Dorsolateral prefrontal cortex (tissue), 122 donors: ENCODE measurements at places on chromosomes 3 and 15.

- DNase-seq, result peak; percentile 78
These were observed 238.8 kb downstream of the OPA1 start for GRCh38 chr3:193831495-193832455.

- no peak for DNase-seq
These were observed 20.7 kb downstream of the TIMP4 start for GRCh38 chr3:12138044-12138443.

- DNase-seq, result no peak
These were observed 21.3 kb downstream of the PLA2G4E start for GRCh38 chr15:41999290-42000285.

DNA sequence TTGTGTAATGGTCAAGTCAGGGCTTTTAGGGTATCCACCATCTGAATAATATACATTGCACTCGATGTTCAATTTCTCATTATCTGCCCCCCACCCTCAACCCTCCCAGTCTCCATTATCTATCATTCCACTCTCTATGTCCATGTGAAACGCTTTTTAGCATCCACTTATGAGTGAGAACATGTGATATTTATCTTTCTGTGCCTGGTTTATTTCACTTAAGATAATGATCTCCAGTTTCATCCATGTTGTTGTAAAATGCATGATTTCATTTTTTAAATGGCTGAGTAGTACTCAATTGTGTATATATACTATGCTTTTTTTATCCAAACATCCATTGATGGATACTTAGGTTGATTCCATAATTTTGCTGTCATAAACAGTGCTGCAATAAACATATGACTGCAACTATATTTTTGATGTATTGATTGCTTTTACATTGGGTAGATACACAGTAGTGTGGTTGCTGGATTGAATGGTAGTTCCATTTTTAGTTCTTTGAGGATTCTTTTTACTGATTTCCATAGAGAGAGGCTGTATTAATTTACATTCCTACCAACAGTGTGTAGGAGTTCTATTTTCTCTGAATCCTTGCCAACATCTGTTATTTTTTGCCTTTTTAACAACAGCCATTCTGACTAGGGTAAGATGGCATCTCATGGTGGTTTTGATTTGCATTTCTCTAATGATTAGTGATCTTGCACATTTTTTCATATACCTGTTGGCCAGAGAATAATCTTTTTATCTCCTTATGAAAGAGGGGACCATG is 332.9 kb upstream of the TGFBR2 start:
- DNase-seq, result no peak

DNA sequence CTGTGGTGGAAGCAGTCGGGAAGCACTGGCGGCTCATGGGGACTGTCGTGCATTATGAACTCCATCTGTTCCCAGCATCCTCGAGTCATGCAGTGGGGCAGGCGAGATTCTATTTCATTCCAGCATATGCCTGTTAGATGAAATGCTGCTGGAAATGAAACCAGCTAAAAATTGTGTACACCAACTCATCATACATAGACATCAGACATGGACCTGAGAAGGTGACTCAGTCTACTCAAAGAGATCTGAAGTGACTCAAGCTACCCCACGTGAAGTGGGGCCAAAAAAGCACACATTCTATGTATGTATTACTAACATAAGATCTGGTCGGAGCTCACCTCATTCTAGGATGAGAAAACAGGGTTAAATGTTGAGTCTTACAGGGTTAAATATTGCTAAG is 47.5 kb upstream of the FAM98B start:
- DNase-seq, result no peak

GRCh38 chr3:32901005-32901932 is 50.2 kb upstream of the CCR4 start:
- DNase-seq, result no peak

- no peak for DNase-seq
These were observed 11.8 kb downstream of the GOLIM4 start for GRCh38 chr3:168083906-168084305.

- DNase-seq, result peak; percentile 54
These were observed 79.1 kb upstream of the MEF2A start for GRCh38 chr15:99486371-99487336.

DNA sequence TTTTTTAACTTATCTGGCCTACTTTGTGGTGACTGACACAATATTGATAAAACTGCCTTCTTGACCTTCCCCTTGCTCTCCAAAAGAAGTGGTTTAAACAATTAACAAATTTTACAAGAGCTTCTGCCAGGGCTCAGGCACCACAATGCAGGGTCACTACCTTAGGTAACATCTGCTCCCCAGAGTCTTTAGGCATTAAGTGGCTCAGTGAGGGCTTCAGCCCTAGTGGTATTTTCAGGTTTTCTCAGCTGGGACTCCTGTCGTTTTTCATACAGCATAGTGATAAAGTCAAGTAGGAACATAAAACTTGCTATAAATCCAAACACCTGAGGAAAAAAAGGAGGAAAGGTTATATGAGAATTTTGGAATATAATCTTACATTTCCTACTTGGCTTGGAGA is 18.9 kb downstream of the CMTM6 start:
- DNase-seq, result no peak

- DNase-seq, result no peak
These were observed 5.3 kb downstream of the MYO5C start for GRCh38 chr15:52290329-52290728.

DNA sequence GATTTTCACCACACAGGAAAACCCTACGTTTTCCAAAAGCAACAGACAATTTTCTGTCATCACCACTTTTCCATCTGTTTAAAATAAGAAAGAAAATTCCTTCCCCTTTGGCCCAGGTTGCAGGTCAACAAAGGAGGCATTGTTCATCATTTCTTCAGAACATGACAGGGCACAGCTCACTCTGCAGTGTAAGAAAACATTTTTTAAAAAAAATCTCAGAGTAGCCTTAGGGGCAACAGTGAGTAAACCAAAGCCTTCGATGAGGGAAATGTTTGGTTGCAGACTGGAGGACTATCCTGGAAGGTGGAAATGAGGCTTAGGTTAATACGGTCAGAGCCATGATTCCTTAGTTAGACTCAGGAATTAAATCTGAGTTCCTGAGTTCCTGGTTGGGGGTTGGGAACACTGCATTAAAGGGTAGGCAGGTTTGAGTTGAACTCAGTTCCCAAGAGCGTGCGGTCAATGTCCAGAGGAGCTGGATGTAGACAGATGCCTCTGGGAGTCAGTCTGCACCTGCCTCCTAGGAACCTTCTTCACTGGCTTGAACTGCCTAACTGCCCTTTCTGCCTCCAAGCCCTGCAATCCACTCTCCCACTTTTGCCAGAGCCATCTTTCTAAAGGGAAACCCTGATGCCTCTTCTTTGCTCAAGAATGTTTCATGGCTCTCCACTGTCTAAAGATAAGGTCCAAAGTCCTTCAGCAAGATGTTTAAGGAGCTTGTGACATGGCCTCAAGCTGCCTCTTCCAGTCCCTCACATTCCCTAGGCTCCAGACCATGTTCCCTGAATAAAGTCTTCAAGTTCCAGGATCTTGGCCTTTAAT is 3.3 kb upstream of the HES1 start:
- no peak for DNase-seq

DNA sequence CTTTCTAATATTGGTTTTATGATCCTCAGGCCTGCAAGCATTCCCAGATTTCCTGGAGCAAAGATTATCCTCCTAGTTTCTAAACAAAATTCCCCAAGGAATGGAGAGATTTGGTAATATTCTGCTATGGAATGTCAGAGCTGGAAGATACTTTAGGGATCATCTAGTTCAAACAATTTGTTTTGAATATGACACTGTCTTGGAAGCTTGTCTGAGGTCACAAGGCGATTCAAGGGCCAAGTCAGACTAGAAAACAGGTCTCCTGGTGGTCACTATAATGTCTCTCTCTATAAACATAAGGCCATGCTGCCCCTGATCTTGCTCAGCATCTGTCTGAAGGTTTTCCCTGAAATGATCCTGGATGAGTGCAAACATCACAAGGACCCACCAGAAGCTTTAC is 143.4 kb upstream of the BCL6 start:
- no peak for DNase-seq

- DNase-seq, result peak; percentile 57
These were observed 73.7 kb downstream of the CCNL1 start for GRCh38 chr3:157086060-157086750.

- DNase-seq, result no peak
These were observed 48.5 kb upstream of the DAZL start for GRCh38 chr3:16653712-16654111.

GRCh38 chr3:87576752-87577151 is 300.4 kb upstream of the POU1F1 start:
- no peak for DNase-seq

- no peak for DNase-seq
These were observed 36.7 kb downstream of the PLOD2 start for GRCh38 chr3:146124126-146124801.
